ENCODE measurements at places on chromosomes 3 and 15.

DNA sequence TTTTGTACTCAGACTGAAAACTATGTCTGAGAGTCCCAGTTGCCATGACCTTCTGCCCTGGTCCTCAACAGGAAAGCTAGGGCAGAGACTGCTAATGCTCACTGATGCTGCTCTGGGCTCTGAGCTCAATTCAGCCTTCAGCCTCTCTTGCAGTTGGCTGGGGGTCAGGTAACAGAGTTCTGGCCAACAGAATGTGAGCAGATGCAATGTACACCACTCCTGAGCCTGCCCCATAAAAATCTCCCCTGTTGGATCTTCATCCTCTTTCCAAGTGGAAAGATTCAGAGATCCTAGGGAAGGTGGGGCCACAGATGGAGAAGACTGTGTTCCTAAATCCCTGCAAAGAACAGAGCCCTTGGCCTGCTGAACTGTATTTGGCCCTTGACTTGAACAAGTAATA is 87.8 kb downstream of the PDZRN3 start:
- no peak for DNase-seq

DNA sequence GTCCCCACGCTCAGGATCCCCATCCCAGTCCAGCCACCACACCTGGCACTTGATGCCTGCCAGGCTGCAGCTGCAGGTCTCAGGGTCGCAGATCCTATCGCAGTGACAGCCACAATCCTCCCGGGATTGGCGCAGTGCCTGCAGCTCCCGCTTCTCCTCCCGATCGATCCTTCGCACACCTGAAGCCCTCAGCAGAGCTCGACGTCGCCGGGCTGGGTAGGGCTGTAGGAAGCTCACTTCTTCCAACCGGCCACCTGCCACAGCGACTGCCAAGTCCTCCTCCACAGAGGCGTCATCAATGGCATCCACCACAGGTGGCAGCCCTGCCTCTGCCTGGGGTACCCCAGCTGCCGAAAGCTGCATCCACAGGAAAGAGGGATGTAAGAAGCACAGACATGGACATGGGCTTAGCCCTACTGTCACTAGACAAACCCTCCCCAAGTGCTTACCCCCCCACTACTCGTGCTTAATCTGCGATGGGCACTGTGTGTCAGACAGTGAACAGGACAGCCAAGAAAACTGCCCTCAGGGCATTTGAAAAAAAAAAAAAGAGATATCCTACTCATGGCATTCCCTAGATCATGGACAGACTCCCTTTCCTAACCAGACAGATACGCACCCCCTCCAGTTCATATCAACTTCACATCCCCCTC is 9.2 kb downstream of the CSRNP1 start:
- no peak for DNase-seq

- no peak for DNase-seq
These were observed 5.6 kb downstream of the LINGO1 start for GRCh38 chr15:77627067-77627466.

GRCh38 chr3:155553780-155554179 is 191.1 kb downstream of the PLCH1 start:
- no peak for DNase-seq

- DNase-seq = no peak
These were observed 14.2 kb upstream of the RPP14 start for GRCh38 chr3:58291671-58292338.

GRCh38 chr15:73319460-73320245 is 49.1 kb downstream of the HCN4 start:
- DNase-seq = no peak

- peak; percentile 45 for DNase-seq
These were observed 4.0 kb downstream of the CCDC33 start for GRCh38 chr15:74240002-74240568.

- no peak for DNase-seq
These were observed 49.9 kb downstream of the P3H2 start for GRCh38 chr3:190070622-190071347.

- DNase-seq = peak; percentile 0
These were observed 861.3 kb downstream of the ZPLD1 start for GRCh38 chr3:103295974-103296570.

DNA sequence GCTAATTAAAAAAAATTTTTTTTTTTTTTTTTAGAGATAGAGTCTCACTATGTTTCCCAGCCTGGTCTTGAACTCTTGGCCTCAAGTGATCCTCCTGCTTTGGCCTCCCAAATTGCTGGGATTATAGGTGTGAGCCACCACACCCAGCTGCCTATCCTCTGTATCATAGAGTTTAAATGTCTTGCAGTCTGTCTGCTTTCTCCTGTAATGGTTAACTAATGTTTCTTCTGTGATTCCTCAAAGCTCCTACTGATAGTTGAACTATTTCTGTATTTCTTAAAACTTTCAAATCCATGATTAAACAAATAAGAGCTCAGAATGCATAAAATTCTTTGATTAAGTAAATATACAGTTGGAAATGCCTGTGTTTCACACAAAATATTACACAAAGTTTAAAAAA is 115.4 kb upstream of the TPM1 start:
- no peak for DNase-seq

GRCh38 chr3:159620873-159621272 is 367.8 kb upstream of the IL12A start:
- peak; percentile 52 for DNase-seq

DNA sequence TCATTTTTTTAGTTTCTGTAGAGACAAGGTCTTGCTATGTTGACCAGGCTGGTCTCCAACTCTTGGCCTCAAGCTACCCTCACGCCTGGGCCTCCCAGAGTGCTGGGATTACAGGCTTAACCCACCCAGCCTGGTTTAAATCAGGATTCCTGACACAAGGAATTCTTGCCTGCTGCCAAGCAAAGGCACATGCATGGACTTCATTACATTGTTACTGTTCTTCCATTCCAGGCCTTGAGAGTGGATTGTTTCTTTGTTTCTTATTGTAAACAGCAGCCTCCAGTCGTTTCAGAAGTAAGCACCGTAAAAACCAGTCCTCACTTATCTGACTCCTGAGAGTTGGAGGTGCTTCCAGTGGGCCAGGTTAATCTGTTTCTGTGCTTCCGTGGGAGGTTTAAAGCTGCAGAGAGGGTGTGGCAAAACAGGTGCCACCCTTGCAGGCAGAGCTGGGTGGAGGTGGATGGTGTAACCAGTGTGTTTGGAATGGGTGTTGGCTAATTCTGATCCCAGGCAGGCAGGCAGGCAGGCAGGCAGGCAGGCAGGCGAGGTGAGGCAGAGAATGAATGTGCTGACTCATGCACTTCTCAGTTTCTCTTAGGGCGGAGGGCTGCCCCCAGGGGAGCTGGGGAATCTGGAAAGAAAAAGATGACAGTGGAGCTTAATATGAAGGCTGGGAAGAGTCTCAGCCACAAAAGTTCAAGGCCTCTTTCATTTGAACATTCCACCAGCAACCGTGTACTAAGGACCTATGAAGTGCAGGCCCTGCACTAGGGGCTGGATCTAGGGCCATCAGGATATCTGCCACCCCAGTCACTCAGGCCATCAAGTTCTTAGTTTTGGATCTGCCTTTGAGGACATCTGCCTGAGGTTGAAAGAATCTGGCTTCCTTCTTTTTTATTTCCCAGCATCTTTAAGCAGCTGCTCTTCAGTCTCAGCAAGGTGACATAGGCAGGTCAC is 37.0 kb upstream of the CDCP1 start:
- DNase-seq = no peak

DNA sequence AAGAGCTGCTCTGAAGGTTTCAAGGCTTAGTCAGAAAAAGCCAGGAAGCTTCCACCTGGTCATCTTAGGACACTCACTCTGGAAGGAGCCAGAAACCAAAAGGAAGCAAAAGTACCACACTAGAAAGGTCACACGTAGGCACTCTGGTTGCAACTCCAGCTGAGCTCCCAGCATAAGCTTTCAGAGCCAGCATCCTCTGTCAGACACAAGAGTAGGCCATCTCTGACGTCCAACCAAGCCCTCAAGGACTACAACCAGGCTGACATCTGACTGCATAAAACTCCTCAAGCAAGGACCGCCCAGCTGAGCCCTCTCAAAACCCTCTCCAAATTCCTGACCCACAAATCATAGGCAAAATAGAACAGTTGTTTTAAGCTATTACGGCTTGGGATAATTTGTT is 12.8 kb downstream of the SH3BP5 start:
- no peak for DNase-seq

DNA sequence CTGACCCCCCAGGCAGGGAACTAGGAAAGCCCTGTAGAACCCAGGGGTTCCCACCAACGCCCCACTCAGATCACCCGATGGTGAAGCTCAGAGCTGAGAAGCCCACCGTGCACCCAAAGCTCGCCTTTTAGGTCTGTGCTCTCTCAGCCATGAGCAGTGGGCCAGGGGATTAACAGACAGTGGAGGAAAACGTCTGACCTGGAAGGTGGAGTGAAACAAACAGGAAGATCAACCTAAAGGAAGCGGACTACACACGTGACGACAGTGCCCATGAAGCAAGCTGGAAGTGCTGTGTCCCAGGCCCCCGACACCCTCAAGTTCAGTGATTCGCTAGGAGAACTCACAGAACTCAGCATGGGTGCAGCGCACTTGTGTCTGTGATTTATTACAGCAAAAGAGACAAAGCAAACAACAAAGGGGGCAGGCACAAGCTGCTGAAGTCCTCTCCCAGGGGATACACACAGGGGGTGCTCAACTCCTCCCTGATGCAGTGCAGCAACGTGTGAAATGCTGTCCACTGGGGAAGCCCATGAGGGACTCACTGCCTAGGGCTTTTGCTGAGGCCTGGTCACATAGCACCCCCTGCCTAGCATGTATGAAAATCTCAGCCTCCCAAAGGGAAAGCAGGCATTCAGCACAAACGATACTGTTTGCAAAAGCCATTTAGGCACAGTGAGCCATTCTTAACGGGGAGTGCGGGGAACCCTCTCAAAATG is 43.5 kb downstream of the CFAP92 start:
- DNase-seq = peak; percentile 0
